ENCODE measurements at places on chromosomes 5 and 9. TPM values are rescaled to one million over a fixed set of nuclear protein-coding genes. Genes with fewer than 3 reads are reported as not detected.

DNA sequence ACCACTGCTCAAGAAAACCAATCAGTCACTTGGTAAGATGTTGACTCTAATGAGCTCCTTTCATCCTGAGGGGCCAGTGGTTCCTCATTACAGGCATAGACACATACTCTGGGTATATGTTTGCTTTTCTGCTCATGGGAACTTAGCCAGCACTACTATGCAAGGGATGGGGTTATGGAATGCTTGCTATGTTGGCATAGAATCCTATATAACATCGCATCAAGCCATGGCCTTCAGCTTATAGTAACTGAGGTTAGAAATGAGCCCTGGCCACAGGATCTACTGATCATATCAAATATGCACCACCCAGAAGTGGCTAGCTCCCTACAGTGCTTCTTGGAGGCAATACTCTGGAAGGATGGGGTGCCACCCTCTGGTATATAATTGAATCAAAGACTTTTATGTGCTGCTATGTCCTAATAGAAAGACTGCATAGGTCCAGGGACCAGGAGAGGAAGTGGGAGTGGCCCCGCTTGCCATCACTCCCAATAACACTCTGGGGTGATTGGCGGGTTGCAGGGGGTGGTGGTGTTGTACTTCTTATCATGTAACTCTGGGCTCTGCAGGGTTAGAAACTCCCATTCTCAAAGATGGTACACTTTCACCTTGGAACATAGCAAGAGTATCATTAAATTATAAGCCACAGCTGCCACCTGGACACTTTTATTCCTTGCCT is 70.3 kb downstream of the ZNF366 start:
- no peaks in the 10 kb centered on the region for H3K36me3 ChIP-seq
- H3K4me3 ChIP-seq = no peak overlapping the region
- DNase-seq = no peak

DNA sequence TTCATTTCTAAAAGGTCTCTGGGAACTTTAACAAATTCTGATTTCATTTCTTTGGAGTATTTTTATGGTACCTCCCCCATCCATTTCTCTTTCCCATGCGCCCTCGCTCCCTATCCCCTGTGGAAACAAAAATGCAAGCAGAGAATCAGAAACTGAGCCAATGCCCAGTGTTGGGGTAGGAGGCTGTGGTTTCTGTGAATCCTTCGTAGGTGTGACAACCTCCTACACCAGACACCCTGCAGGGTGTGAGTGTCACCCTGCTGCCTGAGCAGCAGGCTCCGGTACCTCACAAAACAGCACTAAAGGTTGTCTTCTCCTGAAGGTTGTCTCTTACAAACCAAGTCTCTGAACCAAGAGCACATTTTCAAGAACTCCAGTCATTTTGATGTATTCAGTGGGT is 103.8 kb upstream of the CTSL start:
- H3K36me3 ChIP-seq = peaks cover 14% of the 10 kb centered on the region
- DNase-seq = no peak
- H3K4me3 ChIP-seq = no peak overlapping the region
- no peaks in the 10 kb centered on the region for H3K27me3 ChIP-seq
- no peaks in the 10 kb centered on the region for H3K4me1 ChIP-seq

The DAB2 gene
- polyA plus RNA-seq = 178 TPM

DNA sequence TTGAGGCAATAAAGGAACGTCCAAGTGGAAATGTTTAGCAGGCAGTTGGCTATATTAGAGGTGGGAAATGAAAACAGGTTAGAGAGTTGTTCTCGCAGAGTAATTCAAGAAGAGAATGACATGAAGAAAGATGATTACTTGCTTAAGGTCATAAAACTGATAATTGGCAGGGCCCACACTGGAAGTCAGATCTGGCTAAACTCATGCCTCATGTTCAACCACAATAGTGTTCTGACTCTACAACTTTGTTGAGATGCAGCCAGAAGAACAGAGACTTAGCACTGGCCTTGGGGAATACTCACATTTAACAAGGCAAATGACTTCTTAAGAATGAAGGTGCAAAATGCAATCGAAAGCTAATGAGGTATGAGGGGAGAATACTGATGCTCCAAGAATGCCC is 27.2 kb upstream of the TNFSF8 start:
- DNase-seq = no peak
- no peaks in the 10 kb centered on the region for H3K36me3 ChIP-seq

The FOXD1 gene
- 0.04 TPM for polyA plus RNA-seq

DNA sequence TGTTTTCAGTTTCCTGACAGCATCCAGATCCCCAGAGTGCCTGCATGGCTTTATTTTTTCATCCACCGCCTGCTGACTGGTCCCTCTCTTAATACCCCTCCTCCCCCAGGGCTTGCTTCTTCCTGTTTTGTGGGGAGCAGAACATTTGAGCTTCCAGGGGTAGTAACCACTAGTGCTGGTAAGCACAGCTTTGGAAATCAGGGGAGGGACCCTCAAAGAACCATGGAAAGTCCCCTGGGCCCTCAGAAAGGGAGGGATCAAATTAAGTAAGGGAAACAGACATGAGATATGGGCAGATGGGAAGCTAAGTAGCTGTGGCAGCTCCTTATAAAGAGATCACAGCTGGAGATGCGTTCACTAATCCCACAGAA is 26.8 kb downstream of the GRIA1 start:
- H3K4me1 ChIP-seq = no peaks in the 10 kb centered on the region
- no peak for DNase-seq
- no peaks in the 10 kb centered on the region for H3K36me3 ChIP-seq

DNA sequence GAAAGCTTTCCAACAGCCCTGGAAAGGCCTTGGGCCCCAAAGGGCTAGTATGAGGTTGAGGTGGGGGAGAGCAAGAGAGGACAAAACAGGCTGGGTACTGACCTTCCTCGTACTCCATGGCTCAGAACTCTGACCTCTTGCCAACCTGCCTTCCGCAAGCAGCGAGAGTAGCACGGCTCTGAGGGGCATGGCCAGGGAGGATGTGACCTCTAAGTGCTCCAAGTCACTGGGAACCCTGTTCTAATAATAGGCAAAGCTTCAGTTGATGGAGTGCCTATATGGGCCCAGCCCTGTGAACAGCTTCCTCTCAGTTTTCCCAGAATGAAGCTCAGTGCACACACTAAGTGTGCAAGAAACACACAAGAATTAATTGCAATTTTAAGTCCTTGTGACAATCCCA is 127.6 kb upstream of the GABRP start:
- DNase-seq = no peak
- no peaks in the 10 kb centered on the region for H3K36me3 ChIP-seq
- no peak overlapping the region for H3K4me3 ChIP-seq
- no peaks in the 10 kb centered on the region for H3K4me1 ChIP-seq

The CCDC183 gene
- 27.4 TPM for polyA plus RNA-seq

DNA sequence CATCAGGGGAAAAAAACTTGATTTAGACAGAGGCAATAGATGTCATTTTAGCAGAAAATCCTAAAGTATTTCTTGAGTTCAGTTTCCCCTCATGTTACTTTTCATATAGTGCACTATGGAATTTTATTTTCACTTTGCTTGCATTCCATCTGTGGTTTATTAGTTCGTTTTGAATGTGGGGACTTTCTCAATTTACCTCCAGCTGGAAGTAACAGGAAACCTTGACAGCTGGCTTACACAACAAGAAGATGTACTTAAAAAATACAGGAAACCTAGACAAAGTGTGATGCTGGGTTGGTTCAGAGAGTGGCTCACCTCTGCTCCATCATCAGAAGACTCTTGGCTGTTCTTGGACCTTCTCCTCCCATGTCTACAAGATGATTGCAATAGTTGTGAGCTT is 567.0 kb downstream of the CETN3 start:
- DNase-seq = no peak
- H3K4me1 ChIP-seq = no peaks in the 10 kb centered on the region
- H3K27me3 ChIP-seq = no peaks in the 10 kb centered on the region
- no peak overlapping the region for H3K27ac ChIP-seq

GRCh38 chr5:150136305-150137167 is 19.1 kb downstream of the PDGFRB start:
- peaks cover 2% of the 10 kb centered on the region for H3K36me3 ChIP-seq
- H3K27ac ChIP-seq = no peak overlapping the region
- no peak overlapping the region for H3K4me3 ChIP-seq
- H3K27me3 ChIP-seq = no peaks in the 10 kb centered on the region
- peaks cover 37% of the 10 kb centered on the region for H3K4me1 ChIP-seq

- no peak overlapping the region for H3K27ac ChIP-seq
- no peaks in the 10 kb centered on the region for H3K4me1 ChIP-seq
- DNase-seq = no peak
- peaks cover 4% of the 10 kb centered on the region for H3K27me3 ChIP-seq
These were observed 86.4 kb downstream of the SFXN1 start for GRCh38 chr5:175564716-175565115.

The PTGR1 gene
- polyA plus RNA-seq = 88.5 TPM

The SPATA31E1 gene
- polyA plus RNA-seq = 0.48 TPM

The DBH gene
- polyA plus RNA-seq = 0.66 TPM

DNA sequence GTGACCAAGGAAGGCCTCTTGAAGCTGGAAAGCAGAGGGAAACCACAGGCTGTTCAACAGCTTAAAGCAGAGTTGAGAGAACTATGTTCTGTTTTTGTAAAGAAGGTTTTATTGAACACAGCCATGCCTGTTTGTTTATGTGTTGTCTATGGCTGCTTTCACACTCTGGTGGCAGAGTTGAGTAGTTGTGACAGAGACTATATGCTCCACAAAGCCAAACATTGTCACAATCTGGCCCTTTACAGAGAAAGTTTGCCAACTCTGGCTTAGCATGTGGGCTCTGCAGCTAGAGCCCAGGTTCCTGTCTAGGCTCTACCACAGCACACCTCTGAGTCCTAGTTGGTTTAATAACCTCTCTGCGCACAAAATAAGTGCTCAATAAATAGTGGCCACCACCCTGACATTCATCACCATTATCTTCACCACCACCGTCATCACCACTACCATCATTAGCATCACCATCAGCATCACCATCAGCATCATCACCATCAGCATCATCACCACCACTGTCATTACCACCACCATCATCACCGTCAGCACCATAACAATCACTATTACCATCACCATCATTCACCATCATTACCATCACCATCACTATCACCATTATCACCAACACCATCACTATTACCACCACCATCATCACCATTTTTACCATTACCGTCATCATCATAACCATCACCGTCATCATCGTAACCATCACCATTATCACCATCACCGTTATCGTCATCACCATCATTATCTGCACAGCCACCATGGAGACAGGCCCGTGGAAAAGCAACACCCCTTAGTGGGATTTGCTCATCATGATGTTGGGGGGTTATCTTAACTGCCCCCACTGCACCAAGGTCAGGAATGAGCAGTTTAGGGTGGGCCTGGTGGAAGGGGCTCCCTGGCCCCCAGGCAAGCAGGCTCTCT is 18.3 kb downstream of the AKNA start:
- H3K4me1 ChIP-seq = no peaks in the 10 kb centered on the region
- H3K36me3 ChIP-seq = peaks cover 42% of the 10 kb centered on the region
- no peaks in the 10 kb centered on the region for H3K27me3 ChIP-seq
- H3K4me3 ChIP-seq = no peak overlapping the region
- no peak overlapping the region for H3K27ac ChIP-seq

DNA sequence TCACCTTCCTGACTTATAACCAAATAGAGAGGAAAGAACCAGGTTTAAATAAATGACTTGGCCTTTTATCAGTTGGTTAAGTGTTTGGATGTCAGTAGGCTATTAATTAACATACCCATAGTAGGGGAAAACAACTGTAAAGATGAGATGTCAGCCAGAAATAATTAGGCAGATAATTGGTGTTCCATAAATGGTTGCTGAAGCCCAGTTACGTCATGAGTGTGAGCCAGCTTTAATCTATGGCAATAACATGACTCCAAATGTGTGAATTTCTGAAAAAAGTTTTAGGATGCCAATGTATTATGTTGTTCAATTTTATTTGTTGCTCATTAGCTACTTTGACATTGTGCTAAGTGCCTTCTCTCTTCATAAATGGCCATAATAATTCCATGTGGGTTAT is 180.5 kb downstream of the FBXL7 start:
- no peaks in the 10 kb centered on the region for H3K27me3 ChIP-seq
- no peak overlapping the region for H3K27ac ChIP-seq
- H3K36me3 ChIP-seq = no peaks in the 10 kb centered on the region
- no peak overlapping the region for H3K4me3 ChIP-seq
- no peaks in the 10 kb centered on the region for H3K4me1 ChIP-seq
- DNase-seq = no peak

The GABRA6 gene
- not detected for polyA plus RNA-seq

DNA sequence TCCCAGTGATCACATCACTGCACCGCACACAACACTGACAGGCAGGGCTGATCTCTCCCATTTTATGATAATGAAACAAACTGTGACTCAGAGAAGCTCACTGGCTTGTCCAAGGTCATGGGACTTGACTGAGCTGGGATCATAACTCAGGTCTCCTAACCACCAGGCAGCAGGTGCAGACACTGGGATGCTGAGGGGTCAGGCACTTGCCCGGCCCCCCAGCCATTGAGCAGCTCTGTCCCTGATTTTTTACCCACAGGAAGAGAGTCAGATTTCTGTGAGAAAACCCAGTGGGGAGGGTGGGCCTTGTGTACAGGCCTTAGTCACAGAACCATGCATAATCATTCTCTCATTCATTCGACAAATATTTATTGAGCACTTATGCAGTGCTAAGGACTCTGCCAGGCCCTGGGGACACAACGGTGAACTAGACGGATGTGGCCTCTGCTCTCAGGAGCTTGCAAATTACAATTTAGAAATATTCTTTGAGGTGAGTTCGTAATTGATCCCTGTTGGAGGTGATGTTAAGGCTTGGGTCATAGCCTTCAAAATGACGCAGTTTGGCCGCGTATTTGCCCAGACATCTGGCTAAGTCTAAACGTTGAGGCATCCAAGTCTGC is 54.5 kb upstream of the TGFBR1 start:
- no peaks in the 10 kb centered on the region for H3K36me3 ChIP-seq
- H3K4me3 ChIP-seq = no peak overlapping the region
- peak; percentile 37 for DNase-seq
- H3K4me1 ChIP-seq = peaks cover 2% of the 10 kb centered on the region

GRCh38 chr5:83440826-83441225 is 30.7 kb upstream of the VCAN start:
- DNase-seq = no peak
- H3K27ac ChIP-seq = no peak overlapping the region
- H3K4me3 ChIP-seq = no peak overlapping the region
- no peaks in the 10 kb centered on the region for H3K36me3 ChIP-seq
- no peaks in the 10 kb centered on the region for H3K27me3 ChIP-seq

The DOCK8 gene
- 15.8 TPM for polyA plus RNA-seq

DNA sequence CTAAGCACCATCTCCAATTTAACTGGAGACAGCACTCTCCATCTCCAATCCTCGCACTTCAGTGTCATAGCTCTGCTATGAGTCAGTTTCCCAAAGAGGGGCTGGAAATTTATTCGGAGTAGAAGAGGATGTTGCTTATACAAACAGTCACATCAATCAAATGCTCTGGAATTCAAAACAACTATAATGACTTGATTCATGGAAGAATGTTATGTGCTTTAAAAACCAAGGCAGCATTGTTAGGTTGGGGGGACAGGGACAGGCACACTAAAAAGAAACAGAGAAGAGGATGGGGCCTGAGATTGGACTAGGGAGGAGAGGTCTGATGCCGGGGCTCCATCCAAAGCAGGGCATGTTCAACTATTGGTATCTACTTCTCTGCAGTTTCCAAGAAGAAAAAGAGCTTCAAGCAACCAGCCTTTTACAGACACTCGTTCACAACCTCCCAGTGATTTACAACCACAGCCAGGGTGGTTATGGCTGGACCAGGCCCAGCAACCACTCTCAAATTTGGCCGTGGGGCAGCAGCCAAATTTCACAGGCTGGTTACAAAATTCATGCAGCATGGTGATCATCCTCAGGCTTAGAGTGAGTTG is 117.5 kb upstream of the ZNF366 start:
- no peak for DNase-seq
- peaks cover 11% of the 10 kb centered on the region for H3K4me1 ChIP-seq
- H3K27me3 ChIP-seq = peaks cover 4% of the 10 kb centered on the region
- H3K4me3 ChIP-seq = no peak overlapping the region

The COL5A1 gene
- polyA plus RNA-seq = 79.9 TPM
